ENCODE measurements at places on chromosomes 7 and 10.

GRCh38 chr7:114540291-114540690 is 125.7 kb downstream of the FOXP2 start:
- no peak for DNase-seq

DNA sequence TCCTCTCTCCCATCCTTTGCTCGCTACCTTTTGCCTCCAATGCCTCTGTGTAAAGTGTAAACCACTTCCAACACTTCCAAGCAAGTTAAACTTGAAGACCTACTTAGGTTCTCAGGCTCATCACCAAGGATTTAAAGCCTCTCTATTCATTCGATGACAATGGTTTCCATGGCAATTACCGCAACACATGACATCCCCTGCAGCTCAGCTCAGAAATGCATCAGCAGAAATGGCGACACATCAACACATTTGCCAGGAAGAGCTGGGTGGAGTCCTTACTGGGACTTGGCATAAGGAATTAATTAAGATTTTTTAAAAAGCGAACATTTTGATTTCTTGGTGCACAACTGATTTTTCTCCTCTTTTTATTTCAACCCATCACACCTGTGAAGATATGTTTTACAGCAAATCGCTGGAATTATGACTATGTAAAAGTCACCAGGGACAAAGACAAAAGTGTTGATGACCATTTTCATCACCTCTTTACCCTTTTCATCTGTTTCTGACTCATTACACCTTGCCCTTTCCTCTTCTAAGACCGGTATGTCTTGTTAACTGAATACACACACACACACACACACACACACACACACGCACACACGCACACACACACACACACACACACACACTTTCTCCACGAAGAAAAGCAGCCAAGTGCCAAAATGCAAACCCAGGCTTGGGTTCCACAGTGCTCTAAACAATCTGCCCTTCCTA is 453.4 kb upstream of the CELF2 start:
- no peak for DNase-seq

GRCh38 chr7:115122388-115122787 is 200.5 kb downstream of the MDFIC start:
- no peak for DNase-seq

DNA sequence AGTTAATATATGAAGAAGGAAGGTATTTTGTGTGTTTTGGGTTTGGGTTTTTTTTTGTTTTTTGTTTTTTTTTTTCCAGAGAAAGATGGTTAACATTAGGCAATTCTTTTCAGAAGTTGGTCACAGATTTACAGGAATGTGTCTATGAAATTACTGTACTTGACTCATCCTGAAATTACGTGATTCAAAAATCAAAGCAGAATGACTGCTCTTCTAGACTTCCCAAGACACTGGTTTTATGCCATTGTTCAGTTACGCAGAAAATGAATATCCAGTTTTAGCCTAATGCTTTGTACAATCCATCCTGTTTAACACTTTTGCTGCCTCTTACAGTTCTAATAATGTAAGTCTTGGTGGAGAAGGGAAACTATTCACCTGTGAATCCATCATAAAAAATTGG is 39.7 kb upstream of the CELF2 start:
- DNase-seq: no peak

DNA sequence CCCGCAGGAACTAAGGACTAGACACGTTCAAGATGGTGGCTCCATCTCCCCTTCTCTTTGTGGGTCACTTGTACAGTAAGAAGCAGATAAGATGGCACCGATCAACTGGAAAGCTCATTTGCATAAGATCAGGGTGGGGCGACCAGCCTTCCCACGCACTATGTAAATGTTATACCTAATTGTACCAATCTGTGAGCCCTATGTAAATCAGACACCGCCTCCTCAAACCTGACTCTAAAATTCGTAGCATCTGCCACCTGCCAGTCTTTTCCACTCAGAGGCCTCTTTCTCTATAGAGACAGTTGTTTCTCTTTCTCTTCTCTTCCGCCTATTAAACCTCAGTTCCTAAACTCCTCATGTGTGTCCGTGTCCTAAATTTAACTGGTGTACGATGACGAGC is 324.5 kb downstream of the PHF14 start:
- no peak for DNase-seq

- DNase-seq: no peak
These were observed 45.5 kb downstream of the INSIG1 start for GRCh38 chr7:155343150-155343549.

Measured in activated naive CD4-positive, alpha-beta T cell treated with anti-CD3 and anti-CD28 coated beads, Interleukin-2, amount 50 U/mL, for 16 hours (primary cell).